ENCODE measurements at places on chromosomes 16 and 17.

GRCh38 chr16:80671281-80671849 is 130.6 kb downstream of the DYNLRB2 start:
- DNase-seq, result no peak

DNA sequence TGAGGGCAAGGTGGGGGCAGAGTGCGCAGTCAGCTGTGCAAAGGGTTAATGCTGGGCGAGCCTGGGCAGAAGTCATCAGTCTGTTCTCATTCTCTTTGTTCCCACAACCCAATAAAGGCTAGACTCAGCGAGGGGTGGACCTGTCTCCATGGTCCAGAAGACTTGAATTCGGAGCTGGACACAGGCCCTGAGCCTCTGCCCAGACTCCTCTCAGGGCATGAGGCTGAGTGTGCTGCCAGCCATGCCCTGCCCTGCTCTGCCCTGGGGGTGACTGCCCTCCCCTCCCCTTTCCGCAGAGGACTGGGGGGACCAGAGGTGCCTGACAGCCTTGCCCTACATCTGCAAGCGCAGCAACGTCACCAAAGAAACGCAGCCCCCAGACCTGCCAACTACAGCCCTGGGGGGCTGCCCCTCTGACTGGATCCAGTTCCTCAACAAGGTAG is 54.5 kb downstream of the MRC2 start:
- DNase-seq, result no peak

DNA sequence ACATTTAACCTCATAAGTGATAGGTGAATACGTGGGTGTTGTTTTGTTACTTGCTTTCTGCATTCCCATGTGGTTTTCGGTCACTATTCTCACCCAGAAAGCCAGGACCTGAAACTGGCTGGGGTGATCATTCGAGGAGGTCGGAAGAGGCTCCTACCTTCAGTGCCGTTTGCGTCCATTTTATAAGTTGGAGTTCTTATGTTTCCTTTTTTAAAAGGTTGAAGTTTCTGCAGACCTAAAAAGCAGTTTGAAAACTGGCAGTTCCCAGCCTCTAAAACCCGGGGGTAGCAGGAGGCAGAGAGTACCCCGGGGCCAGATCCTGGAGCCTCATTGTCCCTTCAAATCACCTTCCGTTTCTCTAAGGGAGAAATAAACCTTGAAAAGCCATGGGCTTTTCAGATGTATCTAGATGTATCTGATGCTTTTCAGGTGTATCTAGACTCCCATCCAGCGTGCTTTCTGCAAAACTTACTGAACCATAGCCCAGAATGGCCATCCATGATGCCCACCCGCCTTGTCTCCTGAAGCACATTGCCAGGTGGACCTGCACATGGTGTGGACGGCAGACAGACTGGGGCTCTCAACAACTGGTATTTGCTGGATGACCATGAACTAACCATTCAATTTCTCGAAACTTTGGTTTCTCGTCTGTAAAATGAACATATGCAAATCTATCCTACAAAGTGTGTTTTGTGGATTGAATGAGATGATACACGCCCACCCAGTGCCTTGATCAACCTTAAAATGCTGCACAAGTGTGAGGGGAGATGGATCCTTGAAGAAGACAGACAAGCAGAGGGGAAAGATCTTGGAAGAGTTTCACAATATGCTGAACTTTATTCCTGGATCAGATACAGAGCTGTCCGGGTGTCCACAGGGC is 1.3 kb downstream of the NLRC5 start:
- no peak for DNase-seq

DNA sequence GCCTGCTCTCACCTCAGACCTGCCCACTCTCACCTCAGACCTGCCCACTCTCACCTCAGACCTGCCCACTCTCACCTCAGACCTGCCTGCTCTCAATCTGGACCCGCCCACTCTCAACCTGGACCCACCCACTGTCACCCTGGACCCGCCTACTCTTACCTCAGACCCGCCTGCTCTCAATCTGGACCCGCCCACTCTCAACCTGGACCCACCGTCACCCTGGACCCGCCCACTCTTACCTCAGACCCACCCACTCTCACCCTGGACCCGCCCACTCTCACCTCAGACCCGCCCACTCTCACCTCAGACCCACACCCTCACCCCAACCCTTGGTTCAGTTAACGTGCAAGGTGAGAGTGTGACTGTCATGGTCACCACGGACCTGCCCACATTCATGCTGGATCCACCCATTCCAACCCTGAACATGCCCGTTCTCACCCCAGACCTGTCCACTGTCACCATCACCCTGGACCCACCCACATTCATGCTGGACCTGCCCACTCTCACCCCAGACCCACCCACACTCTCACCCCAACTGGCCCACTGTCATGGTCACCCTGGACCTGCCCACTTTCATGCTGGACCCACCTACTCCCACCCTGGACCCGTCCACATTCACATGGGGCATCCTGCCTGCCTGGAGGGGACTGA is 31.2 kb upstream of the ENPP7 start:
- DNase-seq, result no peak

DNA sequence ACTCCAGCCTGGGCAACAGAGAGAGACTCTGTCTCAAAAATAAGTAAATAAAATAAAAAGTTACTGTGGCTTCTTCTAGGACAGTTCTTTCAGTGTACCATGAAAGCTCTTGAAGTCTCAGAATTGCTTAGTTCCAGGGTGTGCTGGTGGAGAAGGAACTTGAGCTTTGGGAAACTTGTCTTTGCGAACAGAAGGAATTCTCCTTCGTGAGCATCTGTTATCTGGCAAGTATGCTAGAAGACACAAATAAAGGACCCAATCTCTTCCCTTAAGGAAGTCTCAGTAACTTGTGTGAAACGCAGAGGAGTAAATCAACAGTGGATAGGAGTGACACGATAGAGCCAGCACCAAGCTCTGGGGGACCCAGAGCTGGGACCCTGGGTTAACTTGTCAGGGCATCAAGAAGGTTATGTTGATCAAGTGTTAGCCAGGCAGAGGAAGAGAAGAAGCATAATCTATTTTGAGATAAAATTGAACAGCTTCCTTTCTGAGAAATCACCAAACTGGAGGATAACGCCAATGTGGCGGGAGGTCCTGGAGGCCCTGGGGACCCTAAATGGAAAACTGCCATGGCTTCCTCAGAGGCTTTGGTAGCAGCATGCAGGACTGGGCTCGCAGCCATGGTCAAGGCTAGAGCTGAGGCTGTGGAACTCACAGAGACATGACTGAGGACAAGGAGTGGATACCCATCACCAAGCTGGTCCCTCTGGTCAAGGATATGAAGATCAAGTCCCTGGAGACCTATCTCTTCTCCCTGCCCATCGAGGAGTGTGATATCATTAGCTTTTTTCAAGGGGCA is 72.1 kb upstream of the HAS3 start:
- DNase-seq, result no peak

GRCh38 chr17:70034158-70034557 is 40.9 kb upstream of the KCNJ16 start:
- DNase-seq, result peak; percentile 70

DNA sequence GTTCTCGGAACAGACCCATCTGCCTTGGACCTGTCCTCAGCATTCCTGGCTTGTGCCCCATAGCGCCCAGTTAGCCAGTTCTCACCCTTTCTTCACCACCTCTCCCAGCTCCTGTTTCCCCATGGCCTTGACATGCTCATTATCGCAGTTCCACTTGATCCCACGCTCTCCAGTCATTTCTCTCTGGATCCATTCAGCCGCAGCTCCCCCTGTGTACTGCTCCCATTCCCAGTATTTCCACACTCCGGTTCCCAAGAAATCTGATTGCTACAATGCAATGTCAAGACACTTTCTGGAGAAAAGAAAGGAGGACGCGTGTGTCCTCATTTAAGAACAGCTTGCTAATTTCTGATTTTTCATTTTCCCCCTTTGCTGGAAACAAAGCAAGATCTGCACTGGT is 55.4 kb downstream of the TMEM186 start:
- DNase-seq, result no peak

DNA sequence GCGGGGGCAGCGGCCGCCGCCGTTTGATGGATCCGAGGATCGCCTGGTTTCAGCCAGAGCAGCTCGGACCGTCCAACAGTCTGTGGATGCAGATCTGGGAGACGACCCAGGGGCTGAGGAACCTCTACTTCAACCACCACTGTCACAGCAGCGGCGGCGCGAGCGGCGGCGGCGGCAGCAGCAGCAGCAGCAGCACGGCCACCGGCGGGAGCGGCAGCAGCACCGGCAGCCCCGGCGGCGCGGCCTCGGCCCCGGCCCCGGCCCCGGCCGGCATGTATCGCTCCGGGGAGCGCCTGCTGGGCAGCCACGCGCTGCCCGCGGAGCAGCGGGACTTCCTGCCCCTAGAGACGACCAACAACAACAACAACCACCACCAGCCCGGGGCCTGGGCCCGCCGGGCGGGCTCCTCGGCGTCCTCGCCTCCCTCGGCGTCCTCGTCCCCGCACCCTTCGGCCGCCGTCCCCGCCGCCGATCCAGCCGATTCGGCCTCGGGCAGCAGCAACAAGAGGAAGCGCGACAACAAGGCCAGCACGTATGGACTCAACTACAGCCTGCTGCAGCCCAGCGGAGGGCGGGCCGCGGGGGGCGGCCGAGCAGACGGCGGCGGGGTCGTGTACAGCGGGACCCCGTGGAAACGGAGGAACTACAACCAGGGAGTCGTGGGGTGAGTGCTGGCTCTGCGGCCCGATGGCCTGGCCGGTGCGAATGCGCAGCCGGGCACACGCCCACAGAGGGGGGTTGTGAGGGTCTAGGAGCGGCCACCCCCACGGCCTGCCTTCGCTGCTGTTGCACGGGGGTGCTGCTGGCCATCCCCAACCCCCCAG is 702 bp downstream of the TENT4B start:
- peak; percentile 41 for DNase-seq

- DNase-seq, result no peak
These were observed 3.6 kb downstream of the CMC2 start for GRCh38 chr16:81003064-81003463.

DNA sequence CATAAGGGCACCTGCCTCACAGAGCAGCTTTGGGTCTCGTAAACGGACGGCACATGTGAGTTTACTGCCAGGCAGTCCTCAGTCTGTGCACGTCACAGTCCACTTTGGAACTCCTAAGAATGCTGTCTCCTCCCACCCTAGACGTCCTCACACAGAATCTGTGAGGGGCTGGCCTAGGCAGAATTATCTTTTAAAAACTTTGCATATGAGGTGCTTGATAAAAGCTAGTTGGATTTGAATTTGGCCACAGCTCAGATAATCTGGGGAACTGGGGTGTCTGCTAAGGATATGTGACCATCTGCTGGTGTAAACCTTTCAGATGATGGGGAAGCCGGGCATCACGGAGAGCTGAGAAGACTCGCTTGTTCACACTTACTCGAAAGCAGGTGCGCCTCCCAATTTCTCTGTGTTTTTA is 64.4 kb downstream of the METRNL start:
- DNase-seq, result no peak

DNA sequence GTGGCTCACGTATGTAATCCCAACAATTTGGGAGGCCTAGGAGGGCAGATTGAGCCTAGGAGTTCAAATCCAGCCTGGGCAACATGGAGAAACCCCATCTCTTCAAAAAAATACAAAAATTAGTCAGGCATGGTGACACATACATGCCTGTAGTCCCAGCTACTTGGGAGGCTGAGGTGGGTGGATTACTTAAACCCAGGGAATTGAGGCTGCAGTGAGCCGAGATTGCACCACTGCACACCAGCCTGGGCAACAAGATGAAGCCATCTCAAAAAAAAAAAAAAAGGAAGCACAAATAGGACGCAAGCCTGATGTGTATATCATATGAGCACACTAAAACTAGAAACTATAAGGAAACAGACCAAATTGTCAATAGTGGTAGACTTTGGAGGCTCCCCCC is 17.1 kb upstream of the FLCN start:
- DNase-seq, result no peak

Data from lung microvascular endothelial cell (primary cell).